ENCODE measurements at places on chromosomes 4 and X.
A peak's percentile ranks its signal among the peaks of the same experiment; 100 is the strongest.

DNA sequence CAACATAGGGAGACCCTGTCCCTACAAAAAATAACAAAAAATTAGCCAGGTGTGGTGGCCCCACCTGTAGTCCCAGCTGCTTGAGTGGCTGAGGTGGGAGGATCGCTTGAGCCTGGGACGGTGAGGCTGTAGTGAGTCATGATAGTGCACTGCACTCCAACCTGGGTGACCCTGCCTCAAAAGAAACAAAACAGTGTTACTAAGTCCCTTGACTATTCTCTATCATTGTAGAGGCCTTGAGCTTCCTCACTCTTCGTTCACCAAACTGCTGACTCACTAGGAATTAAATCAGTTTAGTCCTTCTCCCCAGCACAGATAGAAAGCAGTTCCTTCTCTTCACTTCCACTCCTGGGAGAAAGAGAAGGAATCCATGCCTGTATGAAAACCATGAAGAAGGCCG lies 14.5 kb downstream of the CDS1 start:
- DNase-seq: peak; percentile 86

DNA sequence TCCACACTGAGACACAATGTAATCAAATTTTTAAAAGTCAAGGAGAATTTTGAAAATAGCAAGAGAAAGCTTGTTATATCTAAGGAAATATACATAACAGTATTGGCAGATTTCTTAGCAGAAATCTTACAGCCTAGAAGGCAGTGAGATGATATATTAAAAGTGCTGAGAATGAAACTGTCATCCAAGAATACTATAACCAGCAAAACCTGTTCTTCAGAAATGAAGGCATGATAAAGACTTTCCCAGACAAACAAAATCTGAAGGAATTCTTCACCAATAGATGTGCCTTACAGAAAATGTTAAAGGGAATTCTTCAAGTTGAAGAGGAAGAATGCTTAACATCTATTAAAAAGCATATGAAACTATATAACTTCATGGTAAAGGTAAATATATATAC lies 73.6 kb downstream of the CPEB2 start:
- no peak for DNase-seq

DNA sequence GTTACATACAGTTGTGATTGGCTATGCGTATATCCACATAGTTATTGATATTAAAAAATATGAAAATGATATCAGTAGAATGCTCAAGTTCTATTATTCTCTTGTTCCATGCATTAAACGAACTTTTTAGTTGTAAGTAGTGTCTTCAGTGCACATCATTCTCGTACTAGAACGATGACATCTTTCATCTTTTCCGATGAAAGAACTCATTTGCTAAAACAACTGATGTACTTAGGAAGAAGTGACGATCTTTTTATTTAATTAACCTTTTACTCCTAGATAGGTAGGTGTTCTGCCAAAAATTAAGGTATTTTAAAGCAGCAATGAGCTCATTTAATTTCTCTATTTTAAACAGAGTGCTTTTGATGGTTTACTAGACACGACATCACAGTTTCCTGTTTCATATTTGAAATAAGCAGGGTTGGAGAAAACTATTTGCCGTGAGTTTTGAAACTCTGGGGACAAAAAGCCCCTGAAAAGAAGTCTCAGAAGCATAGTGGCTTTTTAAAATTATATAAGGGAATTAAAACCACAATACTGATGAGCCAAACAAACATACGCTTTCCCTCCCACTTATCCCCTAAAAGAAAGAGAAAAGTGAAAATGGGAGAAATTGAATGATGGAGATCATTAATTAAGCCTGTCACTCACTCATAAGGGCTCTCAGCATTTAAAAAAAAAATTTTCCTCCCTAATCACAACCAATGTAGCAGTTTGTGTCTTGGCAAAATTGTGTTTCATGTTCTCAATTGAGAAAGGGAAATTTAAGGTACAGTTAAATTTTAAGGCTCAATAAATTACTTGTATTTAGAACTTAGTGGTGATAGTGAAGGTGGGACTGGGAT lies 25.6 kb downstream of the SPRY1 start:
- DNase-seq: no peak

GRCh38 chr4:80307774-80308465 lies 27.6 kb upstream of the CFAP299 start:
- DNase-seq: no peak

- DNase-seq: no peak
Measured at GRCh38 chrX:31832263-31832662, 760.4 kb upstream of the FTHL17 start.

DNA sequence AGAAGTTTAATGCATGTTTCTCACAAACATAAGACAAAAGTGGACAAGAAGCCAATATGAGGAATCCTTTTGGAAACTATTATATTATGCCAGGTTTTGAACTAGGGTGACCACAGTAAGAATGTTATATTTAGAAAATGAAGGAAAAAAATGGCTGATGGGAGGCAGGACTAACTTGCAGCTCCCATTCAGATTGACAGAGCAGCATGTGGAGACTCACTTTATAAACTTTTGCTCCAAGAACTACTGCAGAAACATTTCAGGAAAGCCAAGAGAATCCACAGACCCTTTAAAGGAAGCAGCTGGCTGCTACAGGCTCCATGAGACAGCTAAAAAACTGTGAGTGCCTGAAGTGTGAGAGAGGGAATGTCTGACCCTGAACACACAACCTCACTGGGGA lies 738.6 kb upstream of the GRIA3 start:
- no peak for DNase-seq

DNA sequence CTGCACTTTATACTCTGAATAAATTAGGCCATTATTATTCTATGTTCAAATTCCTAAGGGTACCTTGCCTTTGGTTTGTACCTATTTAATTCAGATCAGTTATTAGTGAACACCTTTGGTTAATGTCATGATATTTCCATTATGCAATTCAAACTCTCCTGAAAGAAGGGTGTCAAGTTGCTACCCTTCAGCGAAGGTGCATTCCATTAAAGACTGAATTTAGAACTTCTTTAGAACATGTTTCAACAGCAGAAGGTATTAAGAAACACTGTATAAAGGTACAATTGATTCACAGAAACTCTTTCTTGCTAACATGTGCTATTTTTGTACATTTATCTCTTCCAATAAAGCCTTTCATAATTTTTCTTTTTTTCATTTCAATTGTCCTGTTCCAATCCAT lies 1545.4 kb upstream of the PCDH10 start:
- DNase-seq: no peak

DNA sequence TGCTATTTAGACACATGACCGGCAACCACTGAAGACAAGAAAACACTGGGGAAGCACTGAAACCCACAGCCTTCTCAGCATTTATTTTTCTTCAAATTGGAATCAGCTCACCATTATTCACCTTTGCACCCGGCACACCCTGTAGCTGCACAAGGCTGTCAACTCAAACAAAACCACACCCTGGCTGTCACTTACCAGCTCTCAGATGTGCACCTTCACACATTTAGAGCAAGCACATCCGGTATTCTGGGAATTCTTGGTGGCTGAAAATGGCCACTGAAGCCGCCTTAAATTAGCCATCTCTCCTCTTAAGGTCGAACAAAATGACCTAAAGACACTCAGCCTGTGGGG lies 5.9 kb downstream of the ZFYVE28 start:
- no peak for DNase-seq

- DNase-seq: peak; percentile 18
Measured at GRCh38 chrX:150225756-150226155, 137.4 kb upstream of the MAMLD1 start.

- peak; percentile 65 for DNase-seq
Measured at GRCh38 chr4:151204925-151205524, 71.9 kb upstream of the PRSS48 start.

DNA sequence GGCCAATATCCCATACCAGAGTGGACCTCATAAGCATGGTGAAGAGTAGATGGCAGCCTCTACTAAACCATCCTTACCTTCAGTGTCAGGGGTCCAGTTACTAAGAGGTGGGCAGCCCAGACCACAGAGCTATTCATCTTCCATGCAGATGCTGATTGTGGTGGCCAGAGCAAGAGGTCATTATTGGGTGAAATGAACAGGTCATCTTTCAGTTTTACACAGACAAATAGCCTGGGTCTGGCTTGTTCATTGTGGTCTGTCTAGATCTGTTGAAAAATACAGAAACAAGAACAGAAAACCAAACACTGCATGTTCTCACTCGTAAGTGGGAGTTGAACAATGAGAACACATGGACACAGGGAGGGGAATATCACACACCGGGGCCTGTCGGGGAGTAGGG lies 71.3 kb downstream of the PAK3 start:
- DNase-seq: no peak

Data from islet precursor cell (in vitro differentiated cells).